ENCODE measurements at places on chromosomes 11 and 22.

- no peak for DNase-seq
Measured at GRCh38 chr11:86570020-86570419, 102.4 kb downstream of the ME3 start.

- DNase-seq, result no peak
Measured at GRCh38 chr11:36057379-36058042, 113.6 kb downstream of the LDLRAD3 start.

GRCh38 chr11:76778874-76779273, 4.3 kb upstream of the TSKU start:
- DNase-seq, result no peak

GRCh38 chr22:39026509-39027150, 5.7 kb downstream of the APOBEC3D start:
- no peak for DNase-seq

DNA sequence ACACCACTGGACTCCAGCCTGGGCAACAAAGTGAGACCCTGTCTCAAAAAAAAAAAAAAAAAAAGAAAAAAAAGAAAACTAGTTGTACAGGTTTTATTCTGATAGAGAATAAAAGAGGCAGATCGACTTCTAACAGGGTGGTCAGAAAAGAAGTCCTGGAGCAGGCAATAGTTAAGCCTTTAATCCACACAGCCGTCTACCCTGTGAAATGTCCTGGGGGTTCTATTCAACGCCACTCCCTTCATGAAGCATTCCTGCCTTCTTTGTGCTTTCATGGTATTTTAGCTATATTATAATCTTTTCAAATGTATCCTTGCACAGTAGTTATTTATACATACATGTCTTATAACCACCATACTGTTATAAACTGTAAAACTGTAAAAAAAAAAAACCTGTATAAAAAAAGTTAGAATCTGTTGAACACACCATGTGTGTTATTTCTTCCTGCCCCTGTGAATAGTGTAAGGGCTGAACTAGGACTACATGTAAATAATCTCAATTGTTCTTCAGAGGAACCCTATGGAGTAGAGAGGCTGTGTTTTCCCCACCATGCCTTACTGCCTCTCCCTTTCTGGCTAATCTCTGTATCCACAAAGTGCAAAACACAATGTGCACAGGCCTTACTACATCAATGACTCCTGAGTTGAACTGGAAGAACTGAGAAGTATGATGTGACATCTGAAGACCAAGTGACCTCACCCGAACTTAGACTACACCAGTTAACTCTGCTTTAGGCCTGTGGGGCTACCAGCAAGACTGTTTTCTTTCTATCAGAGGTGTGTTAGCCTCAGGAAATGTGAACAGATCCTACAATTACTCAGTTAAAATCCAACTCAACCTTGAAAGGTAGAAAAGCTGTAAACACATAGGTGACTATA, 25.3 kb downstream of the PRCP start:
- DNase-seq, result no peak

Measured in cerebellum (tissue), 4 donors.